ENCODE measurements at places on chromosomes 1 and 21.

GRCh38 chr1:94823116-94823515, 3.0 kb downstream of the SLC44A3 start:
- no peak for DNase-seq

DNA sequence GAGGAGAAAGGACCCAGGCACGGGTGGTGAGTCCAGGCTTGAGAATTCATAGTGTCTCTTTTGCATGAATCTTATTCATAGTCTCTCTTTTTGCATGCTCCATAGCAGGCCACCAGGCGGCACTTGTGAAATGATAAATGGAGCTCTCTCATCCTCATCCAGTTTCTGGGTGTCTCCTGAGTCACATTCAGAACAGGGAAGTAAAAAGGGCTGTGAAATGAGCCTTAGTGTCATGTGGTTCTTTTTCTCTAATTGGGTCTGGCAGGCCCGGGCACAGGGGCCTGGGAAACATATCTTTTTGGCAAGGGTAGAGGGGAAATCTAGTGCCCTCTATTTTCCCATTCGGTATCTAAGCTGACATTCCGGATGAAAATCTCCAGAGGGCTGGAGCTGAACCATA, 19.1 kb upstream of the NCF2 start:
- peak; percentile 60 for DNase-seq

DNA sequence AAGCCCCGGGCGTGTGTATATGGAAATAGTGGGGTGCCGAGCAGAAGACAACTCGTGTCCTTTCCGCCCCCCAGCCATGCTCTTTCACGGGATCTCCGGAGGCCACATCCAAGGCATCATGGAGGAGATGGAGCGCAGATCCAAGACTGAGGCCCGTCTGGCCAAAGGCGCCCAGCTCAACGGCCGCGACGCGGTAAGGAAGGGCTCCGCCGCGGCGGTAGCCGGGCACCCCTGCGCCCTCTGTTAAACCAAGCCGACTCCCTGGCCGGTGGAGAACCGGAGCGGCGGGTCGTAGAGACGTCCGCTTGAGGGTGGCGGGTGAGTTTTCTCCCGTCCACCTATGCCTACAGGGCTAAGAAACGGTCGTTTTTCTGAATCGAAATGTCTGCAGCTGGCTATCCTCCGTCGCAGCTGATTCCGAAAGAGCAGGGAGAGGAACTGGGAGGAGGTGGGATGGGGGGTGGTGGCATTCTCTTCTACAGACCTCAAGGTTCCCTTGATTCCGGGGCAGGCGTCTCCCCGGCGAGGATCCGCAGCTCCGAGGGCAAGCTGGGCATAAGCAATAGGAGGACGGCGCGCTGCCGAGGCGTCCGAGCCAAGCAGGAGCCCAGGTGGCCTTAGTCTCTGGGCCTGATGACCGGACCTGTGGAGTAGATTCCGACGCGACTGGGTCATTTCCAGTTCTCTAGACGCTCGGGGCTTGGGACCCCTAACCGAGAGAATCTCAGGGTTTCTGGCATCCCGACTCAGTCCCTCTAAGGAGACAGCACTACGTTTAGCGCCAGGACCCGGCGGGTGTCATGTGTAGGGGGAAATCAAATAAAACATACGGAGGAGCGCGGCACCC, 856 bp downstream of the LHX9 start:
- no peak for DNase-seq

DNA sequence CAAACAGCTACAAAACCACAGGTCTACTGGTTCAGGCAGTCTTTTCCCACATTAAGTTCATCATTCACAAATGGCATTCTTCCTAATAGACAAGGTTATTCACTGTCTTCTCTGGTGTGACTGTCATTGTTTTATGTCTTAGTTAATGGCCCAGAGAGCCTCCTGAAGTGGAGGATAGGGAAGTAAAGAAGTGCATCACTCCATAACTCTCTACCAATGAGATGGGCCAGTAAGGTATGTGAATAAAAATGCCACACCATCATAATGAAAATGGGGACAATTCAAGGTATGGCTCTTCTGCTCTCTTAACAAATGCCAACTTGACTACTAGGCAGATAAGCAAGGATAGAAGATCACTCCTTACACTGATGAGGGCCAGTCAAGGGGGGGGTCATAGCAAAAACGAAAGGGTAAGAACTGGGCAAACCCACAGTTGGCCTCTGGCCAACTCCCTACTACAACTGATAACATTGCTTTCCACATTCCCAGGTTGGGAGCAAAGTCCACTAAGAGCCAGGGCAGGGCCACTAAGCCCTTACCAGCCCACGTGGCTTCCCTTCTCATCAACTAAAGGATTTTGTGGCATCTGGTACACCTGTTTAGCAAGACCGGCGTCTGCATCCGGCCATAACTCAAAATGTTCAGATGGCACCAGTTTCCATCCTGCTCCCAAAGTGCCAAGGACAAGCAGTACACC, 10.0 kb downstream of the PABPC4 start:
- DNase-seq, result no peak

DNA sequence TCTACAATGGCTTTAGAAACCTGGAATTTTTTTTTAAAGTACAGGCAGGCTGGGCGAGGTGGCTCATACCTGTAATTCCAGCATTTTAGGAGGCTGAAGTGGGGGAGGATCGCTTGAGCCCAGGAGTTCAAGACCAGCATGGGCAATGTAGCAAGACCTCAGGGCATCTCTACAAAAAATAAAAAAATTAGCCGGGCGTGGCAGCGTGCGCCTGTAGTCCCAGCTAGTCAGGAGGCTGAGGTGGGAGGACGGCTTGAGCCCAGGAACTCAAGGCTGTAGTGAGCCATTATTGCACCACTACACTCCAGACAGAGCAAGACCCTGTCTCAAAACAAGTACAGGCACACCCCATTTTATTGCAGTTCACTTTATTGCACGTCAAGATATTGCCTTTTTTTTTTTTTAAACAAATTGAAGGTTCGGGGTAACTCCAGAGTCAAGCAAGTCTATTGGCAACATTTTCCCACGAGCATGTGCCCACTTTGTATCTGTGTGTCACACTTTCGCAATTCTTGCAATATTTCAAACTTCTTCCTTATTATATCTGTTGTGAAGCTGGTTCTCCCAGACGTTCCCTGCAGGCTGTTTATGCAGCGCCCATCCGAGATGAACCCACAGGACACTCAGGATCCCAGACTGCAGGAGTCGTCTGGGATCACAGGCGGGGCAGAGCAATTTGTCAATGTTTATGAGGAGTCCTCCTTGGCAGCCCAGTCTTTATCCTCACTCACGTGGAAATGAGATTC, 4.7 kb downstream of the HES2 start:
- no peak for DNase-seq

DNA sequence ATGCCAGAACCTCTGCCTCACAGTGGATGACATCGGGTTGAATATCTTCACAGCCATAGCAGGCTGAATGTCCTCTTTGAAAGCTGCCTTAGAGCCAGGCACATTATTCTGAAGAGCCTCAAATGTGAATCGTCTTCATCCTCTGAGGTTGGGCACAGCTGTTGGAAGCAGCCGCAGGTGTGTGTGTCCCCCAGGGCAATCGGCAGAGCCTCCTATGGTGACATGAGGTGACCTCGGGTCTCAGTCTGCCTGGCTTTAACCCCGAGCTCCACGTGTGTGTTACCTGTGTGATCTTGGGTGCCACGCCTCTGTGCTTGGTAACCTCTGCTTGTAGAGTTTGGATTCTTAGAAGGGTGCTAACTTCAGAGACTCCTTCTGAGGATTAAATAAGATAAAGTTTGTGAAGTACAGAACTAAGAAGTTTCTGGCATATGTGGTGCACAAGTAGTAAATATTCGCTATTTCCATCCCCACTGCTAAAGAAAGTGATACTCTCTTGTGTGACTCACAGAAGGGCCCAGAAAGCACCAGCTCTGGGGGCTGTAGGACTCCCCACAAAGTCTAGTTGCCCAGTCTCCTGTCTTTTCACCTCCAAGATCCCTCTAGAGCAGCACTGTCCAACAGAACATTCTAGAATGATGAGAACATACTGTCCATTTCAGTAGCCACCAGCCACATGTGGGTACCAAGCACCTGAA, 500.9 kb downstream of the NPHP4 start:
- DNase-seq, result no peak

GRCh38 chr1:180851995-180852887, 60.5 kb upstream of the KIAA1614 start:
- no peak for DNase-seq

DNA sequence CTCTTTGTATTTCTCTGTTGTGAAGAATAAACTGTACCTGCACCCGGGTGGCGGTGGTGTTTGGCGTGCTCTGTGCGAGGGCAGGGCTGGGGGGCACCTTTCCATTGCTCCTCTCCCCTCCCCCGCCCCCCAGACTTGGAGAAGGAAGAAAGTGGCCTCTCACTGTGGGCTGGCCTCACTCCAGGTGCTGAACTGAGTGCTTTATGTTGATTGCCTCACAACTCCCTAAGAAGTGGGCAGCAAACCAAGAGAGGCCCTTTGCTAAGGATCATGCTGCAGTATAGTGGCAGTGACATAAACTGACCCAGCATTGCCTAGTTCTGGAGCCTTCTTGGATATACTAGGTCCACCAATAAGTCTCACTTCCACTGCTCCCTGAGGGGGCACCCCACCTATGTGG, 20.2 kb downstream of the A3GALT2 start:
- DNase-seq, result peak; percentile 61

GRCh38 chr1:85303440-85304162, 27.2 kb upstream of the BCL10 start:
- no peak for DNase-seq

- DNase-seq, result no peak
Observed at GRCh38 chr1:54259546-54260140, 59.7 kb downstream of the MRPL37 start.

GRCh38 chr1:80917225-80917624, 883.5 kb upstream of the ADGRL2 start:
- DNase-seq, result no peak

DNA sequence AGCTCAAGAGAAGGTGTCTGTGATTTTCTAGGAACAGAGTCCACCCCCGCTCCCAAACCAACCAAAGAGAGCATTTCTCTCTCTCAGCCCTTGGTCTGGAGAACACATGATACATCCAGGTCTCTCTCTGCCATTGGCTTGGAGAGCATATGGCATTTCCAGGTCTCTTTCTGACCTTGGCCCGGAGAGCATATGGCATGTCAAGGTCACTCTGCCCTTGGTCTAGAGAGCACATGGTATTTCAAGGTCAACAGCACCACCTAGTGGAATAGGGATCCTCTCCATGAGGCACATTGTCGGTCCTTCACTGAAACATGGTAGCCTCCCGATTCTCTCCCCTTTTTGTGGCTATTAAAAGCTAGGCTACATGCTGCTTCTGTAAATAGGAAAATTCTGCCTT, 437.7 kb upstream of the OLFM3 start:
- DNase-seq, result no peak

Measured in muscle of back (tissue), 13 donors.